ENCODE measurements at places on chromosomes 11 and 22.

DNA sequence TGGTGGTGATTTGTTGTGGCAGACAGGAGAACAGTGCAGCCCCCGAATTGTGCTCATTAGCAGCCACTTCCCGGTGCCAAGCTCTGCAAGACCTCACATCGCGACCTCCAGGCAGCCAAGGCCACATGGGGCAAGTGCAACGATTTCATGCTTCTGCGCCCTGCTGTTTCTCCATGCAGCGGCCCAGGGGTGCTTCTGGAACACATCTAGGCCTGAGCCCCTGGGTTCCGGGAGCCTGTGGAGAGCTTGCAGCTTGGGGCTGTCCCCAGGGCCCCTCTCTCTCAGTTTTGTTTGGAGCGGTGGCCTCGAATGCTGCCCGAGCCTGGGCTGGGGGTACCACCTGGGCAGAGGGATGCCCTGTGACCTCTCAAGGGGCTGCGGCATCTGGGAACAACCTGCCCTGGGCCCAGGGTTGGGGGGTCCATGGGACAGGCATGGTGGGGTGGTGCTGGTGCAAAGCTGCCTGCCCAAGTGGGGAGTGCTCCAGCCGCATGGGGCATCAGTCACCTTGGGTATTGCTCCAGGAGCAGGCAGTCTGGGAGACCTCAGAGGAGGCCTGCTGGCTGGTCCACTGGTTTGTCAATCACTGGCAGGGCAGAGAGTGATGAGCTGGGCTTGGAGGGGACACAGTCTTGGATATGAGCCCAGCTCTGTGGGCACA, 51.9 kb downstream of the TPCN2 start:
- DNase-seq: no peak

- DNase-seq: no peak
Measured at GRCh38 chr22:48748113-48748859, 1079.4 kb downstream of the BRD1 start.

DNA sequence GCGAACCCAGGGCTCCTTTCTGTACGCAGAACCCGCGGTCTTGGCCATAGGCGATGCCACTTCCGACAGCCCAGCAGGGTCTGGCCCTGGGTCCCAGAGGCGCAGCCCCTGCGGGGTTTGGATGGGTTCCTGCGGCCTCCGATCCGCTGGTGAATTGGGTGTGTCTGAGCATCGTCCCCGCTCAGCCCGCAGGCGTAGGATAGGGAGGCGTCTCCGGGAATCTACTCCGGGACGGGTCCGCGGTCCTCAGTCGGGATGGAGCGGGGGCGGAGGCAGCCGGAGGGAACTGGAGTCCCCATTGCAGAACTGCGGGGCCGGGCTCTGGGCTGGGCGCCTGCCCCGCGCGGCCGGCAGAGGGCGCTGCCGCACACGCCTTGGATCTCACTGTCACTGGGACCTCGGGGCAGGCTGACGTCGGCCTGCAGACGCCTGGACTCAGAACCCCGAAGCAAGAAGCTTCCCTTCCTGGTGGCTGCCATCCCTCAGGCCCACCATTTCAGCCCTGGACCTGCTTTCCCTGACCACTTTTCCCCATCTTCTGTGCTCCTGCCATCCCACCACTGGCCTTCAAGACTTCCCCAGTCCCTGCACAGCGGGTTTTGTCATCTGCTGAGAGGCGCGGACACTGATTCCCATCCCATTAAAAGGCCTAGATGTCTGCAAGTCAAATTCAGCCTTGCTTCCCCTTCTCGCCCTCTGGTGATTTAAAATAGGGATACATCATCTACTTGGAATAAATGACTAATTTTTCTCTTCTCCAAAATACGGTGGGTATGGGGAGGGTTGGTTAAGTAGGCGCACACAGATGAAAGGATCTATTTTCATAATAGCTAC, 38.3 kb upstream of the CREB3L1 start:
- DNase-seq: peak; percentile 86

DNA sequence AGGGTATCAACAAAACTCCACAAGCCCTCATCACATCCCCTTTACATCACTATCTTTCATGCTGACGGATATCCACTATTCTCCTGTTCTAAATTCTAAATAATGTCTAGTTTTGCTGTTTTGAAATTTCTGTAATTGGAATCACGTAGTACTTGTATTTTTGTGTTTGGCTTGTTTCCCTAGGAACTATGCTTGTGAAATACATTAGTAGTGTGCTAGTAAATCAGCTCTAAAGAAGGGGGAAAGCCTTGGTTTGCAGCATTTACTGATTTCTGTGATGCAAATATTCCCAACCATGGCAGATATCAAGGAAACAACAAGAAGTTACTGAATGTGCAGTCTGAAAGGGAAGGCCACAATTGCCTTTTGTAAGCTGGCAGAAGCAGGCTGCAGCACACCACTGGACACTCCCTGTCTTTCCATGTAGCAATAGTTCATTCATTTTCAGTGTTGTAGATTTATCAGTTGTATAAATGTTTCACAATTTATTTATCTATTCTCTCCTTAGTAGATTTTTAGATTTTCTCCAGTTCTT, 4.7 kb upstream of the FOLH1 start:
- DNase-seq: no peak

GRCh38 chr11:92527467-92527866, 302.8 kb downstream of the FAT3 start:
- DNase-seq: no peak

DNA sequence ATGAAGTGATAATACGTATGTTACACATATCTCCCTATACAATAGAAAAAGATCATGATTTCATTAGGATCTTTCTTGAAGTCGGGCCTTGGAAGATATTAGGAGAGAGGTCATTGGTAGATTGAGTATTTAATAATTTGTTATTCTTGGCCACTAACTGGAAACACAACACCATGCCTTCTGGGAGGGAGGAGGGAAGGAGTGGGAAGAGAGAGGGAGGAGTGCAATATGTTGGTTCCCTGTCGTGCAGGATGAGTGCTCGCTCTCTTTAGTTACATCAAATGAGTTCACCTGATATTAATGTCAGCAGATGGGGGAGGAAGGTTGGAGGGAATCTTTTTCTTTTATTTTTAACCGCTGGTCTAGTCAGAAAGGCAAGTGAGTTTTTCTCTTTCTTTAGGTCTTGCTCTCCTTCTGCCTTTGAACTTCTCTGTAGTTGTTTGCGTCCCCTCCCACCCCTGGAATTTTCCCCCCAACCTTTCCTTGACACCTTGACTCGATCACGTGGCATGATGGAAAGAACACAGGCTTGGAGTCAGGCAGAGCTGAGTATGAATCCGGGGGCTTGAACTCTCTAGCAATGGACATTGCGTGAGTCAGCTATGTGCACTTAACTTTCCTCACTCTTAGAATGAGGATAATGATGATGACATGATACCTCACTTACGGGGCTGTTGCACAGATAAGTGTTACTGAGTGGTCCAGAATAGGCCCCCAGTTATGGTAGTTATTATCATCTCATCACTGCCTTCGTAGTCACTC, 6.2 kb downstream of the ADAMTS15 start:
- DNase-seq: no peak

DNA sequence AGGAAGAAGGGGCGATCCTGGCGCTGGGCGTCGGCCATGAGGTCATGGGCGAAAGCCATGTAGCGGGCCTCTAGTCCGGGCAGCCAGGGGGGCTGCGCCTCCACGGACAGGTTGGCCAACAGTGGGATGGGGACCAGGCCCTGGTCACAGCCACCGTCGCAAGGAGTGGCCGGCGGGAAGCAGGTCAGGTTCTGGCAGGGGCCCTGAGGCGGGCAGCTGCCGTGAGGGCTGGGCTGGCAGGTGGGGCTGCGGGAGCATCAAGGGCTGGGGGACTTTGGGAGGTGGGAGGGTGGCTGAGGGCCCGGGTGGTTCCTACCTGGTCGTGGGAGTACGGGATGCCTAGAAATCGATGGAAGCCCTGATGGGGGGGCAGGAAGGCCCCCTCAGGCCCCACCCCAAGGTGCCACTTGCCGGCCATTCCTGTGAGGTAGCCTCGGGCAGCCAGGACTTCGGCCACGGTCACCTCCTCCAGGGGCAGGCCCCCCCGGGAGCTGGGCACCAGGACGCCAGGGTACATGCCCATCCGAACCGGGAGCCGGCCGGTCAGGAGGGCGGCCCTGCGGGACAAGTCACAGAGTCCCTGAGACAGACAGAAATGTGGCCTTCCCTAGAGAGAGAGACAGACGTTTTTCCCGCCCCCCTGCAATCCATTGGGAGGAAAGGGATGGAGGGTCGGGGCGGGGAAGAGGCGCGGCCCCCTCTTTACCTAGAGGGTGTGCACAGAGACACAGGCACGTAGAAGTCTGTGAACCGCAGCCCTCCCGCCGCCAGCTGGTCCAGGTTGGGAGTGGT, 906 bp downstream of the ARSA start:
- DNase-seq: no peak

GRCh38 chr11:75697906-75698581, 19.6 kb upstream of the MOGAT2 start:
- DNase-seq: no peak

DNA sequence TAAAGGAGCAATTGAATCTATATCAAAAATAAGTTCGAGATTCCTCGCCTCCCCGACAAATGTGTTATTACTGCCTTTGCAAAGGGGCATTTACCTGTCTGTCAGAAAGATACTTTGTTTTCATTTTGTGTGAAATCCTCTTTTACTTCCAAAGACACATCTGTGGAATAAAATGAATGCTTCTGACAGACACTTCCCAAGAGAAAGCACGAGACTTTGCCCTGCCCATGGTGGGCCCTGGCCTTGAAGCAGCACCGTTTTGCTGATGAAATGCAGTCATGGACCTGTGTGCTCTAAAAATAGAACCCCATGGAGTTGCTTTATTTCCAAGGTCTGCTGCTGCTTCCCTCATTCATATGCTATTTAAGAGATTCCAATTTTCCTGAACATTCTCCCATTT, 85.9 kb upstream of the USP47 start:
- no peak for DNase-seq

- DNase-seq: no peak
Measured at GRCh38 chr22:38950527-38951295, 6.7 kb upstream of the APOBEC3A start.

DNA sequence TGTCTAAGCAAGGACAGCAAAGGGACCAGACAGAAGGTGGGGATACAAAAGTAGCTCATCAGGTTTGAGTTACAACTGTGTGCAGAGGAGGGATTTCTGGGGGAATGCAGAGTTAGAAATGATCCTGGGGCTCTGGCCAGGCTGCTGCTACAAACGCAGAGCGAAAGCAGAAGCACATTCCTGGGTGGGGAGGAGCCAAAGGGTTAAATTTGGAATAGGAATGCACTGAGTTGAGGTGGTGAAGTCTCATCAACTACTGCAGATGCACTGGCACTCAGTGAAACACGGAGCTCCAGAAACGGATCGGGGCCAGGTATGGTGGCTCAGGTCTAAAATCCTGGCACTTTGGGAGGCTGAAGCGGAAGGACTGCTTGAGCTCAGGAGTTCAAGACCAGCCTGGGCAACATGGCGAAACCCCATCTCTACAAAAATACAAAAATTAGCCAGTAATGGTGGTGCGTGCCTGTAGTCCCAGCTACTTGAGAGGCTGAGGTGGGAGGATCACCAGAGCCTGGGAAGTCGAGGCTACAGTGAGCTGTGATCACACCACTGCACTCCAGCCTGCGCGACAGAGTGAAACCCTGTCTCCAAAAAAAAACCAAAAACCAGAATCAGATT, 3.2 kb downstream of the CHKA start:
- DNase-seq: no peak

DNA sequence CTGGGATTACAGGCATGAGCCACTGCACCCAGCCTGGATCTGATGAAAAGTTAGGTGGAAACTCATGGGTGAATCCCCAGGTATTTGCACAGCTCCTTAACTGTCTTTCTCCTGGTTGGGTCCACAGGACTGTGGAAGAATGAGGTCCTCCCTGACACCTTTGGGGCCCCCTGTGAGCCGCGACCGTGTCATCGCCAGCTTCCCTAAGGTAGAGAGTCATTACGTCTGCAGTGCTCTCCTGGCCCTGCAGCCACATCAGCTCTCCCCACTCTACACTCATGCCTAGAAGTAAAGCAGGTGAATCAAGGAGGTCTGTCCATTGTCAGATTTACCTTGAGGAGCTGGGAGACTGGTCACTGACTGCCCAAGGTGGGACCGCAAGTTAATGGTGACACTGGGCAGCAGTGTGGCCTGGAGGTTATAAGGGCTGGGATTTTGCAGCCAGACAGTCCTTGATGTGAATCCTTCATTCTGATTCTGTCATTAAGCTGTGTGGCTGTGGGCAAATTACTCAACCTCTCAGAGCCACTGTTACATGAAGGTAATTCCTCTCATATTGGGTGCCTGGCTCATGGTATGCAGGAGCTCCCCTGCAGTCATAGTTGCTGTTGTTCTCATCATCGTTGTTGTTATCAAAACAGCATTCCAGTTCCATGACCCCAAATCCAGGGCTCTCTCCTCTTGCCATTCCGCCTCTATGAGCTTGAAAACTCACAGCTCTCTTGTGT, 1.4 kb downstream of the RAB36 start:
- no peak for DNase-seq

GRCh38 chr11:73314117-73314961, 6.3 kb downstream of the ARHGEF17 start:
- no peak for DNase-seq

GRCh38 chr11:129435499-129436245, 60.0 kb downstream of the BARX2 start:
- no peak for DNase-seq

DNA sequence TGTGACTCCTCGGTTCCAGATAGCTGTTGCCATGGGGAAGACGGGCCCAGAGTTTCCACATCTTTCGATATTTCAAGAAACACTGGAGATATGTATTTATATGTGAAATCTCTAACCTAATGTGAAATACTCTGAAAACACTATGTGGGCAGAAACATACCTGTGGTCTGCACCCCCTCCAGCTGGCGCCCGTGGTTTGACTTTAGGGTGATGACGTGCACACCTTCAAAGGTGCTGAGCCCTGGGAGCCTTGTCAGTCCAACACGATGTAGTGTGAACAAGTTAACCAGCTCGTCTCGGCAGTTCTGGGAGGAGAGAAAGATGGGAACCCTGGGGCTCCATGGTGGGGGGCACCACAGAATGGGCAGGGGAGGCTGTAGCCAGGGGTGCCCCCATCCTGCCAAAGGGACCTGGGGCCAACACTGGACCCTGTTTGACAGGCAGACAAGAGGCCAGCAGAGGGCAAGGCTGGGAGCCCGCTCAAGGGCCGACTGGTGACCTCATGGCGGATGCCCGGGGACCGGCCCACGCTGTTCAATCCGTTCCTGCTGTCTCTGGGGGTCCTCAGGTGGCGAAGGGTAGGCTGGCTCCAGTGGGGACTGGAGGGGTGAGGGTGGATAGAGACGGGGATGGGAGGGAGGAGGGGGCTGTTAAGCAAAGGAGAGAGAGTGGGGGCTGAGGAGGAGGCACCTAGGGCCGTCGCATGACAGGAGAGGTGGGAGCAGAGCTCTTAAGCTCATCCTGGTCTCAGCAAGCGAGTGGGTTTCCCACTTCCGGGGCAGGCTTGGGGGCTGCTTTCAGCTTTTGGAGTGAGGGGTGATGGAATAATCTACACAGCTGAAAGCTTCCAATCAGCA, 43.8 kb downstream of the TRIOBP start:
- peak; percentile 69 for DNase-seq

DNA sequence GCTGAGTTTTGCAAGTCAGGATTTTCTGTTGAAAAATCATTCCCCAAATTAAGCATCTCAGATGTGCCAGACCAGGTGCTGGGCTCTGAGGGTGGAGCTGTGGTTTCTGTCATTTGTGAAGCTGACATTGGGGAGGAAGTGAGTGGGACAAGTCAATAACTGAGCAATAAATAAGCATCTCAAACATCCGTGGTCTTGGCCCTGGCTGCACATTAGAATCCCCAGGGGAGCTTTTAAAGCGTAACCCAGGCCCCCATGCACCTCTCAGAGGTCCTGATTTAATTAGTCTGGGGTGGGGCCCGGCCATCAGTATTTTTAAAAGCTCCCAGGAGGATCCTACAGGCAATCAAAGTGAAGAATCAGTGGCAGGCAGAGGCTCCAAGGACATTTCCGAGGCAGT, 420.0 kb downstream of the MN1 start:
- no peak for DNase-seq

GRCh38 chr22:44051358-44051757, 27.3 kb downstream of the PARVB start:
- DNase-seq: no peak

All from activated naive CD8-positive, alpha-beta T cell treated with anti-CD3 and anti-CD28 coated beads for 36 hours (primary cell).